ENCODE measurements at places on chromosomes 12 and 14. TPM values are rescaled to one million over a fixed set of nuclear protein-coding genes. Genes with fewer than 3 reads are reported as not detected.

Gene TBX5
- total RNA-seq: 22.3 TPM

Gene GRIP1
- 5.2 TPM for total RNA-seq

Gene TBPL2
- total RNA-seq: not detected

Gene NINJ2
- 23.4 TPM for total RNA-seq

DNA sequence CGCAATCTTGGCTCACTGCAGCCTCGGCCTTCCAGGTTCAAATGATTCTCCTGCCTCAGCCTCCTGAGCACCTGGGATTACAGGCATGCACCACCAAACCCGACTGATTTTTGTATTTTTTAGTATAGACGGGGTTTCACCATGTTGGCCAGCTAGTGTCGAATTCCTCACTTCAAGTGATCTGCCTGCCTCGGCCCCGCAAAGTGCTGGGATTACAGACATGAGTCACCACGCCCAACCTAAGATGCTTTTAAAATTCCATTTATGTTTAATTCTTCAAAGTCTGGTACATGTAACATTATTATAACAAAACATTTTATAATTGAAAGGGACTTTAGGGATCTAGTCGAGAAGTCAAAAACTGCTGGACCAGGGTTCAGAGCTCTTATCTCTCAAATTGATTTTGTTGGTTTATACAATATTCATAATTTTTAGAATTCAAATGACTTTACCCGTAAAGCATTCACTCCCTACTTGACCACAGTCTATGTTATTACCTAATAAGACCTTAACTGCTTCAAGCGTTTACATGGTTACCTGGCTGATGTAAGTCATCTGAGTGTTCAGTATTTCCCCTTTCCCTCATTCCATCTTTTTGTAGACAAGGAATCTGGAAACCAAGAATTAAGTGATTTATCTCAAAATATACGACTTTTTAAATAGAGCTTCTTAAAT, 28.2 kb downstream of the RAP1B start:
- no peak for DNase-seq

DNA sequence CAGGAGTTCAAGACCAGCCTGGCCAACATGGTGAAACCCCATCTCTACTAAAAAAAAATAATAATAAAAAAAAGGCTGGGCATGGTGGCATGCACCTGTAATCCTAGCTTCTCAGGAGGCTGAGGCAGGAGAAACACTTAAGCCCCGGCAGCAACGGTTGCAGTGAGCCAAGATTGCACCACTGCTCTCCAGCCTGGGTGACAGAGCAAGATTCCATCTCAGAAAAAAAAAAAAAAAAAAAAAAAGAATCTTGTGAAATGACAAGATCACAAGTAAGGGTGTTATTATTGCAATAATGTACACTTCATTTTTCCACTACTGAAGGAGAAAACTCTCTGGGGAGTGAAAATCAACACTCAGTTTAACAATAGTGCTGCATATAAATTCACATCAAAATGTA, 8.8 kb upstream of the PTGR2 start:
- no peak for DNase-seq

DNA sequence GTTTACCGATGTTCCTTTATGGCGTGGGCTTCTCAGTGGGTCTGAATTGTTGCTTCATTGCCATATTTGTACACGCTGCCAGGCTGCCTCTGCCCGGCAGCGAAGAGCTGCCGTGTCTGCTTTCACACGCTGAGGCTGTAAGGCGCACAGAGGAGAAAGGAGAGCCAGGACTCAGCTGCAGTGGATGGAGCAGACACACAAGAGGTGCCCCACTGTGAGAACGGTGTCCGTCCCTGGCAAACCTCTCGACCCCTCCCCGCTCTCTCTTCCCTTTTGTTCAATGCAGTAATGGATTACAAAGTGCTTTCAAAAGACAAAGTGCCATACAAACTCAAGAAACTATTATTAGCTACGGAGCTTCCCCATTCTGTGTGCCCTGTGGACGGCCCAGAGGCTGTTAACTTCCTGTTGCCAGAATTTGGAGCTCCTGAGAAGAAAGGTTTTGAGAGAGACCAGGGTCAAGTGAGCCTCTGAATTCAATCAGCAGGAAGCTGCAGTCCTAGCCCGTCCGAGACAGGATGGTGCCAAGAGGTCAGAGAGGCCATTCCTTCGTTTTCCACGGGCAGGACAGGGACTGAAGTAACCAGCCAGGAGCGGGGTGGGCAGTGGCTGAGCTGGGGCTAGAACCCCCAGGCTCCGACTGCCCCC, 15.8 kb downstream of the CCND2 start:
- DNase-seq: no peak

- no peak for DNase-seq
These were observed 64.5 kb downstream of the MED13L start for GRCh38 chr12:116213014-116213413.

DNA sequence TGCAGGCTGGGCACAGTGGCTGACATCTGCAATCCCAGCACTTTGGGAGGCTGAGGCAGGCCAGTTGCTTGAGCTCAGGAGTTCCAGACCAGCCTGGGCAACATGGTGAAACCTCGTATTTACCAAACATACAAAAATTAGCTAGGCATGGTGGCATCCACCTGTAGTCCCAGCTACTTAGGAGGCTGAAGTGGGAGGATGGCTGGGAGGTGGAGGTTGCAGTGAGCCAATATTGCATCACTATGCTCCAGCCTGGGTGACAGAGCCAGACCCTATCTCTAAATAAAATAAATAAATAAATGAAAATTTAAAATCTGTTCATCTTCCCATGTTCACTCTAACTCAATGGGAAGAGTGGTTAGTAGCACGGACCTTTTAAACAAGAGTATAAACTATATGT, 71.2 kb downstream of the ELK3 start:
- no peak for DNase-seq

DNA sequence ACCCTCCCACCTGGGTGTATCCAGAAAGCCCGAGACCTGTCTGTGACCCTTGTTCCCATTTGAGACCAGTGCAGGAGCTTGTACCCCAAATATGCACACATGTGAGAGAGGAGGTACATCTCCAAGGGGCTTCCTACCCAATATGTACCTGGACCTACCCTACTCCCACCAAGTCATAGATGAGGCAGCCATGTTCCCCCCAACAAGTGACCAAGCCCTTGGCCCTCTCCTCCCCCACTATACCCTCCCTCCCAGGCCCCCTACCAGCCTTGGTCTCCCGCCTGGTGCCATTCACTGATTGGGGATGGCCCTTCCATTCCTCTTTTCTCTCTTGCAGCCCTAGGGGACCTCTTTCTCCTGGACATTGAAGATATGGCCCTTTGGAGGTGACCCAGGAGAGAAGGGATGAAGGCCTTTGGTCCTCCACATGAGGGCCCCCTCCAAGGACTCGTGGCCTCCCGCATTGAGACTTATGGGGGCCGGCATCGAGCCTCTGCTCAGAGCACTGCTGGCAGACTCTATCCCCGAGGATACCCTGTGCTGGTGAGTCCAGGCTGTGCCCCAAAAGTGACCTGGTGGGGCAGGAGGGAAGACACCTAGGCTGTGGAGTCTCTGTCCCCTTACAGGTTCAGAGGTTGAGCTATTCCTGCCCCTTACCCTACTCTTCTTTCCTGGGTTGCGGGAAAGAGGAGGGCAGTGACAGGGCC, 1.5 kb downstream of the PLEKHG6 start:
- no peak for DNase-seq

GRCh38 chr12:47774663-47775062, 1.6 kb downstream of the SLC48A1 start:
- DNase-seq: no peak

DNA sequence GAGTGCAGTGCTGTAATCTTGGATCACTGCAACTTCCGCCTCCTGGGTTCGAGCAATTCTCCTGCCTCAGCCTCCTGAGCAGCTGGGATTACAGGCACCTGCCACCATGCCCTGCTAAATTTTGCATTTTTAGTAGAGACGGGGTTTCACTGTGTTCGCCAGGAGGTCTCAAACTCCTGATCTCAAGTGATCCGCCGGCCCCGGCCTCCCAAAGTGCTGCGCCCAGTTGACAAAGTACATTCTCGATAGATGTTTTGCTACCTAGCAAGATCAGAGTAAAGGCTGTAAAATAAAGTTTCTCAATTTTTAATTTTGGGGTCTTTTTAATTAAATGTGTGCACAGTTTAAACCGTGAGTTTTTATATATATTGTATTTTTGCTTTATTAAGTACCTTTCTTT, 248.9 kb downstream of the CCER1 start:
- no peak for DNase-seq

DNA sequence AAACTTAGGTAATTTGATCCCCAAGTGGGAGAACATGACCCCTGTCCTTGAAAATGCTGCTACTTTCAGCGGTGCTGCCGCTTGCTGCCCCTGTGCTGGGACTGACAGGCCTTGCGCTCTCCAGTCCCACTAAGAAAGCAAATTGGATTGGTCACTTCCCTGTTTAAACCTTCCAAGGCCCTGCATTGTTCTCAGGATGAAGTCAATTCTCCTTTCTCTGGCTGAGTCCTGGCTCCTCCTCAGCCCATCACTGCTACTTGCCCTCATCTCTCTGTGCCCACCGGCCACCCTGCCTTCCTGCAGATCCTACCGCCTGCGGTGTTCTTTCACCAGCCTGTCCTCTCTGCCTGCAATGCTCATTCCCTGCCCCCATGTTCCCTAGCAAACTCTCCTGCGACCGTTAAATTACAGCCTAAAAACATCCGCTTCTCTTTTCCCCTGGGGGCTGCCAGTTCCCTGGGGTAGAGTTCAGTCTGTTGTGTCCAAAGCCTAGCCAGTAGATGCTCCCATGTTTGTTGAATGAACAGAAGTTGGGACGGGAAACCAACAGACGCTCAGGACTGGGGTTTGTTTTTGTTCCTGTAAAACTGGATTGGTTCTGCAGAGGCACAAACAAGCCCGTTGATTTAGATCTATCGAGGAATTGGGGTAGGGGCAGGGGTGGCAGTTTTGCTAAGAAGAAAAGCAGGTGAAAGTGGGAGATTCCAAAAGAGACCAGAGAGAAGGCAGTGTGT, 127.3 kb upstream of the HIF1A start:
- DNase-seq: no peak

DNA sequence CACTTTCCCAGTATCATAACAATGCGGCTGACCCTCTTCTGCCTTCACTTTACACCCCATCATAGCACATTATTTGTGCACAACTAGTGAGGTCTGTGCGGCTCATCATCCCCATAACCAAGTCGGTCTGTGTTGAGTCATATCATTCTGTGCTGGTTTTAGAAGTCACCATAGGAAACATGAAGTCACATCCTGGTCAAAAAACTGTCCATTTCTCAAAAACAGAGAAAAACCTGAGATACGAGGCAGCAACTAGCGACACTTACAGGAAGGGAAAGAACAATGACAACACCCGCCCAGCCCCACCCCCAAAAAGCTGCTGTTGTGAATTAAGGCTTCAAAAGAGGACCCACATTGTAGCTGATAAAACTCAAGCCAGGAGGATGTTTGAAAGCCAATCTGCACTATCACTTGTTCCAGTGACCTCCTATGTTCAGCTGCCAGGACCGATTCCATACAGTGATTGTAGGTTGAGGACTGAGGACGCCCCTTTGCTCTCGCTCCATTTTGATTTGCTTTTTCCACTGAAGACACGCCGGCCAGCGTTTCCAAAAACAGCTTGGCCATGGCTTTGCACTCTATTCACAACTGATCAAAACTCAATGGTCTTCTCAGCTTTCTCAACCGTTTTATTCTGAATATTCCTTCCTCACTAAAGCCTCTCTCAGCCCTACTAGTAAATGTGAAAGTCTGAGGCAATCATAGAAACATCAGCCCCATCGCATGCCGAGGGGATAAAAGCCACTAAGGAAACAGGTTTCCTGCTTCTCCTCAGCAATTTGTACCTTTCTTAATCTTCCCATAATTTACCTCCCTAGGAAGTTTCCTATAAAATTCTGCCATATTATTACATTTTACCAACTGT, 87.5 kb downstream of the DUSP16 start:
- no peak for DNase-seq

DNA sequence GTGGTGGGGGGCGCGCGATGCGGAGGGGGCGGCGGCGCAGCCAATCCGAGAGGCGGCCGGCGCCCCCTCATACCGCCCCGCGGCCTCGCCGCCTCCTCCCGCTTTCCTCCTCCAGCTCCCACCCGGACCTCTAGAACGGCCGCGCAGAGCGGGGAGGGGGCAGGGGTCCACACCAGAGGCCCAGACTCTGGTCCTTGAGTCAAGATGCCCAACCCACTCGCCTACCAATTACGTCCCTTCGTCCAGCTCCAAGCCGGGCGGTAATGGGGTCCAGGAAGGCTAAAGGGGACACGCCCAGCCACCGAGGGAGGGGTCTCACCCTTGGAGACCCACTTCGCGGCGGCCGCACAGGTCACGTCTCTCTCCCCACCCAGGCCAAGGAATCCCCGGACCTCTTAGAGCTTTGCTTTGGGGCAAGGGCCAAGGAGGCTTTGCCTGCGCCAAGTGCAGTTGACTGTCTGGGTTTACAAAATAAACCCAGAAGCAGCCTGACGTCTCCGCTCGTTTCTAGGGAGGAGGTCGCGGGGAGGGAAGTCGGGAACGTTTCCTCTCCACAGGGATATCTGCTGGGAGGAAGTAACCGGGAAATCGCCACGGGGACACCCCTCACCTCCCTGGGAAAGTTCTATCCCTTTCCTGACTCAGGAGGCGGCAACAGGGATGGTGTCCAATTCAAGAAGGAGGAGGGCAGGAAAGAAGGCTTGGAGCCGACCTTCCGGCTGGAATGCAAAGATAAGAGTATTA, 394 bp upstream of the AMIGO2 start:
- DNase-seq: peak; percentile 80

GRCh38 chr12:112421363-112421762, 2.6 kb downstream of the PTPN11 start:
- DNase-seq: no peak

GRCh38 chr12:106508966-106509365, 73.8 kb upstream of the RFX4 start:
- DNase-seq: no peak

GRCh38 chr12:128626808-128627320, 196.9 kb downstream of the SLC15A4 start:
- no peak for DNase-seq

DNA sequence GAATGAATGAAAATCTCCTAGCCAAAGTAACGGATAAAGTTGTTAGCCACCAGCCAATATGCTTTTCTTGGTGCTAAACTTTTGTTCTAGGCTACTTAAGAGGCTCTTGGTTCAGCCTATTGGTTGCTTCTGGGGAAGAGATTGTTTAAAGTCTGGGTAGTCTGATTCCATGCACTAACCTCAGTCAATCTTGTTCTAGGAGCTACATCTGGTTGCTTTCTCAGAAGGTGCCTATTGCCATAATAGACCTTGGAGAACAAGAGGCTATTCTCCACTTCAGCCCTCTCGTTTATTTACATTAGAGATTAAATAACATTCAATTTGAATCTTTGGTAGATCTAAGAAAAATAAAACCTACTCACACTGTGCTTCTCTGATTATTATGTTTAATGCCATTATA, 40.8 kb upstream of the OTOGL start:
- DNase-seq: no peak

- no peak for DNase-seq
These were observed 80.7 kb downstream of the ABCC9 start for GRCh38 chr12:21860534-21860933.
